ENCODE measurements at places on chromosomes 11 and 22.

GRCh38 chr11:122883646-122883979 is 1.1 kb downstream of the JHY start:
- DNase-seq: no peak

DNA sequence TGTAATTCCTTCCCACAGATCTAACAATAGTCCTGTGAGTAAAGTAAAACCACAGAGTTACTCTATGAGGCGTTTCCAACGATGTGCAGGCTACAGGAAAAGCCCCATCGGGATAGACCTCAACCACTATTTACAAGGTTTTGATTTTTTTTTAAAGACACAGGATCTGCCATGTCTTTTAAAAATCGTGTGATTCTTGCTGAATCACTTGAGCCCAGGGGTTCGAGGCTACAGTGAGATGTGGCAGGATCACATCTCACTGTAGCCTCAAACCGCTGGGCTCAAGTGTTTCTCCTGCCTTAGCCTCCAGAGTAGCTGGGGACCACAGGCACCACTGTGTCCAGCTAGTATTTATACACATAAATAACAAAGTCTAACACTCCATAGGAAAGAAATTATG is 7.8 kb downstream of the TAF1D start:
- DNase-seq: no peak

DNA sequence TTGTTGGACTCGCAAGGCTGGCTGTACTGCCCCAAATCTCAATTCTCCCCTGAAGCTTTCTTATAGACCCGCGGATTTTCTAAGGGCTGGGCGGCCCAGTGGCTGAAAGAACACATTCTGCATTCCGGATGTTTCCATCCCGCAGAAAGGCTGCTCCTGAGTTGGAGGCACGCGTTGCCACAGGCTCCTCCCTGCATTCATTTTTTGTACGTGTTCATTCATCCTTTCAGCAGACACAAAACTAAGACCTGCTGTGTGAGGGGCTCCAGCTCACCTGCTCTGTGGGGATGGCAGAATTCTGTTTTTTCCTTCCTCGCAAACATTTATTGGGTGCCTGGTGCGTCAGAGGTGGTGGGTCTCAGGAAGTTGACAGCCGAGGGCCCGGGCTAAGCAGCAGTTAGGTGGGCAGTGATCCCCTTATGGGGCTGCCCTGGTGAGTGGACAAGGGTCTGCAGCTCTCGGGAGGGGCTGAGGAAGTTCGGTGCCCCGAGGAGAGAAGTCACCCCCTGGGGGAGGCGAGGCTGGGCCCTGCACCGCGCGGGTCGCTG is 23.7 kb downstream of the SHANK3 start:
- no peak for DNase-seq

- peak; percentile 32 for DNase-seq
Observed at GRCh38 chr22:24938741-24939341, 7.7 kb downstream of the LHFPL7 start.

GRCh38 chr22:46421267-46421666 is 85.8 kb downstream of the TRMU start:
- DNase-seq: no peak

GRCh38 chr11:62613291-62613778 is 278 bp downstream of the ROM1 start:
- DNase-seq: no peak

GRCh38 chr11:119470317-119471291 is 47.6 kb upstream of the THY1 start:
- no peak for DNase-seq

DNA sequence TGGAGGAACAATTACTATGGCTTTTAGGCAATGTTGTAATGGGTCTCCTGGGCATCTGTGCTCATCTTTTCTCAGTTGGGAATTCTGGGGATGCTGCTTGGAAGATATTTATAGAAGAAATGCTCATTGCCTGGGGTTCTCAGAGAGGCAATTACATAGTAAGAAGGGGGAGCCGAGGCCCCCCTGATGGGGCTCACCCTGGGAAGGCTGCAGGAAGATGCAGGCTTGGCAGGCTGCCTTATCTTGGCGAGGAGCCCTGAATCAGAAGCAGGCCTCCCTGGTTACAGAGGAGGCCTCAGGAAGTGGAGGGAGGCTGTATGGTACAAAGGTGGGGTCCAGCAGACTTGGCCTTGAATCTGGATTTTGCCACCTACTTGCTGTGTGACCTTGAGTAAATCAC is 60.6 kb upstream of the CRYBB3 start:
- DNase-seq: no peak

Data from erythroblast (primary cell).